ENCODE measurements at places on chromosomes 2 and 18.

DNA sequence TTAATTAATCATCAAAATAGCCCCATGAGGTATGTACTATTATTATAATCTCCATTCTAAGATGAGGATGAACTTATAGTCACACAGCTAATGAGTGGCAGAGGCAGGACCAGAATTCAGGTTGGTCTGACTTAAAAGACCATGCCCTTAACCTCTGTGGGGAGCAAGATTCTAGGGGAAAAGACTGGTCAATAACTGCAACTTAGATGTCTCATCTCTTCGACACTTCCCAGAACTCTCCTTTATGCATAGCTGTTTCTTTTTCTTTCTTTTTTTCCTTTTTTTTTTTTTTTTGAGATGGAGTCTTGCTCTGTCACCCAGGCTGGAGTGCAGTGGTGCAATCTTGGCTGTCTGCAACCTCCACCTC is 66.3 kb upstream of the RTN4 start:
- no peak for DNase-seq

GRCh38 chr2:218482651-218483050 is 63.7 kb downstream of the VIL1 start:
- no peak for DNase-seq

DNA sequence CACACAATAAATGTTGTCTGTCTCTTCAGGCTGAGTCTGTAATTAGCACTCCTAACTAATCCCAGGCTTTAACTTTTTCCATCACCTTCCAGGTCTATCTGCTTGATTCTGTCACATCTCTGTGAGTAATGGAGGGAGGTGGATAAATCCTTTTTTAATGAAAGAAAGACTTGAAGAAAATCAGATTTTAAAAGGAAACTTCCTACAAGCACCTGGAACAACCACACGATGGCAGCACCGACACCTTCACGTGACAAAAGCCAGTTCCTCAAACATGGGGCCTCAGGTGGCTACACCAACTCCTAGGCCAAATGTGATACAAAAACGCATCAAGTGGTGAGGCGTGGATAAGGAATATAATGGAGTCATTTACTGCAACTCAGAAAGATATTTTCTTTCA is 41.8 kb downstream of the TGFBRAP1 start:
- no peak for DNase-seq

GRCh38 chr2:156476850-156477206 is 40.6 kb downstream of the GPD2 start:
- no peak for DNase-seq

GRCh38 chr2:190996338-190996946 is 17.5 kb downstream of the STAT1 start:
- no peak for DNase-seq

DNA sequence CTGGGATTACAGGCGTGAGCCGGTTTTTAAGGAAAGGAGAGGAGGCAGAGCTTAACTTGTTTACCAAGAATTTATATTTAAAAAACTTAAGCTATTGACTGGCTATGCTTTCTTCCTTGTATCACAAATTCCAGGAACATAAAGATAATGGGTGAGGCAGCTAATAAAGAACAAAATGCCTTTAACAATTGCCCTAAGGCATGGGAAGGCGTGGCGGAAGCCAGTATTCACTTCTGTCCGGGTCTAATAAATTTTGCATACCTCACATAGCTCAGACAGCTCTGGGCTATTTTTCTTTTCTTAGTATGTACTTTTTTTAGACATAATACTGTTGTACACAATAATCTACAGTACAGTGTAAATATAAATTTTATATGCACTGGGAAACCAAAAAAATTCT is 1.0 kb upstream of the LDAH start:
- DNase-seq: no peak

GRCh38 chr2:204177251-204177976 is 240.9 kb downstream of the ICOS start:
- no peak for DNase-seq

- no peak for DNase-seq
Observed at GRCh38 chr2:171487803-171488259, 34.4 kb upstream of the CYBRD1 start.

- no peak for DNase-seq
Observed at GRCh38 chr18:58698701-58699193, 27.5 kb downstream of the MALT1 start.

DNA sequence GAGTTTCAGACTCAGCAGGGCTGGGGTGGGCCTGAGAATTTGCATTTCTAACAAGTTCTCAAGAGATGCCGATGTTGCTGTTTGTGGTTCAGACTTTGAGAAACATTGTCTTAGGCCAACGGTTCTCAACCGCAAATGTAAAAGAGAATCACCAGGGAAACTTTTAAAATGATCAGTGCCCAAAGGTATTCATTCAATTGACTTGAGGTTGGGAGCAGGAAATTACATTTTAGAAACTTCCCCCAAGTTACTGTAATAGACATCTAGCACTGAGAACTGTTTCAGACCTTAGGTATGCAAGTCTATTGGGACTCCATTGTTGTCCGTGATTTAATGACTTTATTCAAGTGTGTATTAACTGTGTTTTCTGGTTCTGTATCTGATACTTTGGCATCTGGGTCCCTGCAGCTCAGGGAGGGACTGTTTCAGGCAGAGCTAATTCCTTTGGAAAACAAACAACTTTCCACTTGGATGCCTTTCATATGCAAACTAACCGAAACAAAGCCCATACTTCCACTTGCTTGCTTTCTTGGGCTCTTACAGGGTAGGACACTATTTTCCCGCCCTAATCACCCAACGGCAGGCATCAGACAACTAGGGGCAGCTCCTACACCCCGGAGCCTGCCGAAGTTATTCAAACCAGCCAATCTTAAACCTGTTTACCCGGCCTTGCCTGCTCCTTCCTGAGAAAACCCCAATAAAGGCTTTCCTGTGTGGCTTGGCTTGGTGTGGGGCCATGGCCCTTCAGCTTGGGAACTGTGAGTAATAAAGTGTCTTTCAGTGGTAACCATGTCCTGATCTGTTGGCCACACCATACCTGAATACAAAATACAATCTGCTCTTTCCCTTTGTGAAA is 97.6 kb downstream of the POLE4 start:
- DNase-seq: no peak

DNA sequence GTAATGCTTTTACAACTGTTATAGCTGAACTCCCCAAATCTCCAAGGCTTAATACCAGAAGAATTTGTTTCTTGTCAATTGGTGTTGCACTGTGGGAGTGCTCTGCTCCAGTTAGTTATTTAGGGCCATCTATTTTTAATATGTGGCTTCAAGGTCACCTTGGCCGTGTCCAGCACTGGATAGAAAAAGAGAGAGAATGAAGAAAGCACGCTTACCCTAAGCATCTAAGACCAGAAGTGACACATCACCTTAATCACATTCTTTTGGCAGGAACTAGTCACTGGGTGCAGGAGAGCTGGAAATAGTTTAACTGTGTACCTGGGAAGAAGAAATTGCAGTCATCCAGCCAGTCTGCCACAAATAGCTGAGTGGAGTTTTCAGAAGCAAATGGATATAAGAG is 78.8 kb downstream of the VWC2L start:
- no peak for DNase-seq

DNA sequence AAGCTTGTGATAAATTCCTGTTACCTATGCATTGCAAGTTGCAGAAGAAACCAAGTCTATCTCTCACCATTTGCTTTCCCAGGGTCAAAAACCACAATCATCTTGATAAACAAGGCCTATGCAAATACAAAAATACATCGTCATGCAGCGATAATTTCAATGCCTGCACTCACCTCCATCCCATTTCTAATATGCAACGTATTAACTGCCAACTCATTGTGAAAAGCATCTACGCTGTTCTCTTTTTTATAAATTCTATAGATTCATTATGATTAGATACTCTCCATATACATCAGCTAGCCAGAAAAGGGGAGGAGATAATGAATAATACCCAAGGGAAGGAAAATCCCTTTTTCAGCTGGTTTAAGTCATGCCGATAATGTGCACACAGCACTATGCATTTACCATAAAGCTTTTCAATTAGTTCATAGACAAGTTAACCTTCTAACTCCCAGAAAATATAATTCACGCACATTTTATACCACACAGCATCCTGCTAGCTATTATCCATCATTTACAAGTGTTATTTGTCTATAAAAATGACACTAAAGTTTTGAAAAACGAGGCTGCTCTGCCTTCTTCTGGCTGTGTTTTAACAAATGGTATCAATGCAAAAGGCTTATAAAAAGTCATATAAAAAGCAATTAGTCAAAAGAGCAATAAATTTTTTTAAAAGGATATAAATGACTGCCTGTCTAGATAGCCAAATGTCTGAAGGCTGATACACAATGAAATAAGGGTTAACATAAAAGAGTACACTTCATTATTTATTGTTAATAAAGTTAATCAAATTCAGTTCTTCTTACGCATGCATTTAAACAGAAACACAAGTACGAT is 77.6 kb downstream of the AFF3 start:
- no peak for DNase-seq

- no peak for DNase-seq
Observed at GRCh38 chr2:223477318-223477717, 124.8 kb downstream of the SCG2 start.

DNA sequence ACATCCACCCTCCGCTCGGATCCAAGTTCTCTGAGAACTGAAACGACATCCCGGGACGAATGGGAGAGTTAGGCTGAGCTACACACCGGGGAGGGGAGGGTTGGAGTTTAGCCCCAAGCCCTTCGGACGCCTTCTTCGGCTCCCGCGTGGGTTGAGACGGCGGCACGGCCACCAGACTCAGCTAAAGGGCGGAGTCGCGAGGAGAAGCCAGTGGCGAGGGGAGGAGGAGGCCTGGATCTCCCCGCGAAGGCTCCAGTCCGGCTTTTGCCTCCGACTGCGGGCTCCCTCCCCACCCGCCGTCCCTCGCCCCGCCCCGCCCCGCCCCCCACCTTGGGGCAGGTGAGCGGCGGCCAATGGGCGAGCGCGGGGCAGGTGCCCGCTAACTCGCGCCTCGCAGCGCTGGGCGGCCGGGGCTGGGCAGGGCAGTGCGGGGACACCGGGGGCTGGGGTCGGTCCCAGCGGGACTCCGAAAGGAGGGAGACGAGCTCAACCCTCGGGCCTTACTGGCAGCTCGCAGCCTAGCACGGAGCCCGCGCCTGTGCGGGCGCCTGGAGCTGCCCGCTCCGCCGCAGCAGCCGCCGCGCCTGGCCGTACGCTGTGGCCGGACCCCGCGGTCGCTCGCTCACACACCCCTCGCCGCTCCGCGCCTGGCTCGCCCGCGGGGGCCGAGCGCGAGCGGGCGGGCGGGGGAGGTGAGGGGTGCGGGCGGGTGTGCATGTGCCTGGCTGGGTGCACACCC is at the start of gene EMX1:
Gene EMX1 (plus strand): TSS at position 382 of the 739 bp plus-strand sequence. CDS start 334 bp downstream, at position 716.
- DNase-seq: no peak

DNA sequence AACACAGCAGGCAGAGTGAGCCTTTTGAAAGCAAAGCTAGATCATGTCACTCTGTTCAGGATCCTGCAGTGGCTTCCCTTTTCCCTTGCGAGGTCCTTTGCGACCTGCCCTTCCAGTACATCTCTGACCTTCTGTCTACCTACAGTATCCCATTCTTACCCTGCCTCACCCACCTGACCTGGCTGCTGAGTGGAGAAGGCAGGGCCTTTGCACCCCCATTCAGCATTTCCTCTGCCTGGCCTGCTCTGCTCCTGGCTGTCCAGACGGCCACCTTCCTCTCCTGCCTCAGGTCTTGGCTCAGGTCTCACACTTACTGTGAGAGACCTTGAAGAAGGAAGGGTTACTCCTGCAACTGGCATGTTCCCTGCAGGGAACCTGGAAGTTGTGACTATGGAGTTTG is 77.4 kb downstream of the MAPRE2 start:
- DNase-seq: no peak

GRCh38 chr2:45401431-45401922 is 209.6 kb downstream of the SRBD1 start:
- DNase-seq: no peak

DNA sequence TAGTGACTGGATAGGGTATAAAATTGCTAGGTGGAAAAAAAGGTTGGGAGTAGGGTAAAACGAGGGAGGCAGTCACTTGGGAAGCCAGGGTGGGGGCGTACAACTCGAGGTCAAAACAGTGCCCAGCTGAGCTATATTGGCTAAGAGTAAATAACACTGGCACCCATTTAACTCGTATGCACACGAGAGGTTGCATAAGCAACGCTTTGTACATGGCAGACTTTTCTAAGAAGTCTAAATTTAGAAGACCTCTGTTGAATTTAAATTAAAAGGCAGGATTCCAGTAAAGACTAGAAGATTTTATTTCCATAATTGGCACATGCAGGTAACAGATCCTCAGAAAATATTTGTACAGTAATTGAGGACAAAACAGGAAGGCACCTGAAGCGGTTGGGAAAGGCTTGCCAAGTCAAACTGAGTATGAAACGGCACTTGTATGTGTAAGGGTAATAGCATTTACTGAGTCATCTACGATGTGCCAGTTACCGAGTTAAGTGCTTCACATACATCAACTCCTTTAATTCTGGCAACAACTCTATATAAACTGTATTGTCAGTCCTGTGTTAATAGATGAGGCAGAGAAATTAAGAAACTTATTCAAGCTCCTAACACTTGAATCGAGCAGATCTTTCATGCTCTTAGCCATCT is 1.4 kb upstream of the MALT1 start:
- no peak for DNase-seq

GRCh38 chr2:127330753-127331152 is 36.8 kb upstream of the ERCC3 start:
- DNase-seq: no peak

DNA sequence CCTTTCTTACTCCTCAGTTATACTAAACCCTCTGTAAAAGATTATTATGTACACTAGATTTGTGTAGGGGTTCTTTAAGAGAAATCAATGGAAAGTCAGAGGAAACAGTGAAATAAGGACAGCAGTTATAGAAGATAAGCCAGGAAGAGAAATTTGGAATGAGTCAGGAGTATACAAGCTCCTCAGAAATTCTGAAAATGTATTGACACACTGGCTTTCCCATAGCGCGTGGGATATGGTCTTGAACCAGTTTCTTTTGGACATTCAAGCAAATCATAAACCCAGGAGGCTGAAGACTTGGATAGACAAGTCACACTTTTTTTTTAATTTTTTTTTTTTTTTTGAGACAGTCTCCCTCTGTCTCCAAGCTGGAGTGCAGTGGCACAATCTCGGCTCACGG is 316.1 kb upstream of the MMADHC start:
- no peak for DNase-seq

DNA sequence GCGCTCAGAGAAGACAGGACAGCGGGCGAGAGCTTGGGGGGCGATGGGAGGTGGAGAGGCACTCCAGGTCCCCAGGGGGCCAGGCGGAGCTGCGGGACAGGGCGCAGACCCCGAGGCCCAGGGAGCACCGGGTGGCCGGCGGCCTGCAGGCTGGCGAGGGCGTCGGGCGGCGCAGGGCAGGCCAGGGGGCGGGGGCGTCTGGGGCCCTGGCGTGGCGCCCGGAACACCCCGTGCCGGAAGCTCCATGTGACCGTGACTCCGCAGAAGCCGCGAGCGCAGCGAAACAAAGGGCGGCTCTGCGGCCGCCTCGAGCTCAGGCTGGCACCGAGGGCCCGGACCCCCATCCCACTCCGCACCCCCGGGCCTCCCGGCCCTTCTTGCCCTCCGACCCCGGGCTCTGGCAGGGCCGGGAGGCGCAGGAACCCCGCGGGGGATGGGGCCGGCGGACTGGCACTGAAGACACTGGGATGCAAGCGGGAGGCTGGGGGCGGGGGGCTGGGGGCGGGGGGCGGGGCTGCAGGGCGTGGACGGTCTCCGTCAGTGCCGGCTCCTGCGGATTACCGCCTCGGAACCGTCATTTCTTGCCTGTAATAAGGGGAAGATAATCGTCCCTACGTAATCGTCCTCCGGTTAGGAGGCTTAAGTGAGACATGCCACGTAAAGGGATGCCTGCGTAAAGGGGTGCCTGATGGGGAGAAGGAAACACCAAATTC is 19.1 kb downstream of the SH2D6 start:
- DNase-seq: no peak

All from cerebellar nuclear complex (tissue), 1 donor.